ENCODE measurements at places on chromosomes 2 and 18. TPM values are rescaled to one million over a fixed set of nuclear protein-coding genes. Genes with fewer than 3 reads are reported as not detected.

DNA sequence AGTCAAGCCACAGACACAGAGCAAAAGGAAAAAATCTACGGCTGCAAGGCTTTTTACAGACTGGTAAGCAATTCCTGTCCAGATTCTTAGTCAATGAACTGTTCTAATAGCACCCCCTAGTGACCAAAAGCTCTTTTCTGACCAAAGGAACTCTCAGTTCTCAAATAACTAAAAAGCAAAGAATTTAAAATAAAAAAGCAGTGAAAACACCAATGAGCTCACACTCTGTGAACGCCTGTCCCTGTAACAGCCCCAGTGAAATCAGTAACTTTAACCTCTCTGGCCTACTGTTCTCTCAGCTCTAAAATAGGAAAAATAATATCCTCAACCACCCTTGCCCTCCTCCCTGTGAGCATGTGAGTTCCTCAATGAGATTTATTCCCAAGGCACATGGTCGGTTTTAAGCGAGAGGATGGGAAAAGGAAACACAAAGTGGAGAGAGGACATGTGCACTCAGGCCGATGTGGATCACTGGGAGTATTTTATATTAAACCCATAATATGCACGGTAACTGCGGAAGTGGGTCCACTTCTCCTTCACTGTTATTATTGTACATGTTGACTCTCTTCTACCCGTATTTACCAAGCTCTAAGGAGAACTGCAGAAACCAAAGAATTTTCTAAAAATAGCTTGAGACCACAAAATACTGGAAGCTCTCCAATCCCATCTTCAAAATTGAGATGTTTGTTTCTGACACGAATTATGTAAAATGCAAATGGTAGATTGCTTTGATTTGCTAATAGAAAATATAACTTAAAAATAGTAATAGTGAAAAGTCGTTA lies 128.5 kb downstream of the STK39 start:
- no peaks in the 10 kb centered on the region for H3K4me1 ChIP-seq
- no peaks in the 10 kb centered on the region for H3K27me3 ChIP-seq
- no peak overlapping the region for H3K4me3 ChIP-seq
- H3K36me3 ChIP-seq: peaks cover 40% of the 10 kb centered on the region
- no peak for DNase-seq

DNA sequence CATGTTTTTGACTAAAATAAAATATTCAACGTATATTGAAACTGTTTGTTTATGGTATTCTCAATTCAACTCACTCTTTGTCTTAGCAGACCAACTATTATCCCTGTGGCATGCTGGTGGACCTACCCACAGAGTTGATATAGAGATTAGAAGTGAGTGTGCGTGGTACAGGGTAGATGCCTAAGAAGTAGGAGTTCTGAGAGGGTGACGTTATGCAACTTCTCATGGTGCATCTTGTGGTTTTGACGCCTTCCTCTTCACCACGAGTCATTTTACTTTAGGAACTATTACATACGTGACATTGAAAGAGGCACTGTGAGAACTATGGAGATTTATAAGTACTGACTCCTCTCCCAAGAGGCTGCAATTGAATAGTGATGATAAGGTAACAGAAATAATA lies 26.6 kb upstream of the NAPG start:
- H3K27me3 ChIP-seq: no peaks in the 10 kb centered on the region
- H3K4me1 ChIP-seq: no peaks in the 10 kb centered on the region
- H3K27ac ChIP-seq: no peak overlapping the region
- no peak for DNase-seq

GRCh38 chr18:23824669-23825068 lies 135.4 kb downstream of the LAMA3 start:
- H3K4me1 ChIP-seq: peaks cover 15% of the 10 kb centered on the region
- no peak for DNase-seq
- no peaks in the 10 kb centered on the region for H3K36me3 ChIP-seq
- H3K4me3 ChIP-seq: no peak overlapping the region
- no peaks in the 10 kb centered on the region for H3K27me3 ChIP-seq

DNAJC5G gene
- total RNA-seq: not detected

DNA sequence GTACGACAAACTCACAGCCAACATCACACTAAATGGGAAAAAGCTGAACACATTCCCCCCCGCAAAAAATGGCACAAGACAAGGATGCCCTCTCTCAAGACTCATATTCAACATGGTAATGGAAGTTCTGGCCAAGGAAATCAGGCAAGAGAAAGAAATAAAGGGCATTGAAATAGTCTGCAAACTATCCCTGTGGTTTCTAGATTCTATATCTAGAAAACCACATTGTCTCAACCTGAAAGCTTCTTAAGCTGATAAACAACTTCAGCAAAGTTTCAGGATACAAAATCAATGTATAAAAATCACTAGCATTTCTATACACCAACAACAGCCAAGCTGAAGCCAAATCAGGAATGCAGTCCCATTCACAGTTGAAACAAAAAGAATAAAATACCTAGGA lies 294.6 kb upstream of the CYP26B1 start:
- no peak overlapping the region for H3K27ac ChIP-seq
- H3K4me1 ChIP-seq: no peaks in the 10 kb centered on the region
- no peak for DNase-seq

POTEE gene
- total RNA-seq: 0.11 TPM

GRCh38 chr2:197538412-197538811 lies 22.5 kb downstream of the MOB4 start:
- H3K36me3 ChIP-seq: peaks cover 72% of the 10 kb centered on the region
- DNase-seq: no peak
- no peak overlapping the region for H3K4me3 ChIP-seq
- H3K27ac ChIP-seq: no peak overlapping the region

DNA sequence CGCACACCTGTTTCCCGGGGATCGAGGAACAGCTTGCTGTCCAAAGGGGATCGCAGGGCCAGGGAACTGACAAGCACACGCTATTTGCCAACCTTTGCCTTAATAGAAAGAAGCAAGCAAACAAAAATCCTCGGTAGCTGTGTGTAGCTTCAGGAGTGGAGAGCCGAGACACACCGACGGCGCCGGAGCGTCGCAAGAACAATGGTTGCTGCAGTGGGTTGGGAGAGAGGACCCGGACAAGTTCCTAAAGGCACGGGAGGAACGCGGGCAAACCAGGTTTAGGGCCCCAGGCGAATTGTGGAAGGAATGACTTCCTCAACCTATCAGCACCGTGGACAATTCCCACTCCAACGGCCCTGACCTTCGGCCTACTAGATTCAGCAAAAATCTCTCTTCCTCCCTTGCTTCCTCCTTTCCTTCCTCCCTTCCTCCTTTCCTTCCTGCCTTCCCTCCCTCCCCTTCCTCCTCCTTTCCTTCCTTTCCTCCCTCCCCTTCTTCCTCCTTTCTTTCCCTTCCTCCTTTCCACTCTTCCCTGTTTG lies 4.9 kb upstream of the NEUROD1 start:
- H3K27me3 ChIP-seq: peaks cover 59% of the 10 kb centered on the region
- H3K4me3 ChIP-seq: no peak overlapping the region
- peaks cover 47% of the 10 kb centered on the region for H3K4me1 ChIP-seq
- DNase-seq: no peak
- no peak overlapping the region for H3K27ac ChIP-seq

DNA sequence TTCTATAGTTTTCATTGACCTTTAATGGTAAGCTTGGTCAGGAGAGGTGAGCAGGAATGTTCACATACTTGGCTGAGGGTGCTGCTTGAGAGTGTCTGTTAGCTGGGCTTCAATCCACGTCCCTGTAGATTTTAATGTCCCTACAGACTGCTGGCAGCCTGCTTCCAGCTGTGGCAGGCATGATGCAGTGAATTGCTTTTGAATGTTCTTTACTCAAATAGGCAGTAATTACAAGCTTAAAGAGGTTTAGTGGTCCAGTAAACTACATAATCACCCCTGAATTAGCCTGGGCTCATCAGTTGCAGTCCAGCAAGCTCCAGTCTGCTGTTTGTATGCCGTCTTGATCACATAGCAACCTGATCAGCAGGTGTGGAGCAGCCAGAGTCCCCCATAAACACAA lies 102.1 kb downstream of the MEIS1 start:
- no peaks in the 10 kb centered on the region for H3K36me3 ChIP-seq
- no peaks in the 10 kb centered on the region for H3K4me1 ChIP-seq
- no peaks in the 10 kb centered on the region for H3K27me3 ChIP-seq

DNA sequence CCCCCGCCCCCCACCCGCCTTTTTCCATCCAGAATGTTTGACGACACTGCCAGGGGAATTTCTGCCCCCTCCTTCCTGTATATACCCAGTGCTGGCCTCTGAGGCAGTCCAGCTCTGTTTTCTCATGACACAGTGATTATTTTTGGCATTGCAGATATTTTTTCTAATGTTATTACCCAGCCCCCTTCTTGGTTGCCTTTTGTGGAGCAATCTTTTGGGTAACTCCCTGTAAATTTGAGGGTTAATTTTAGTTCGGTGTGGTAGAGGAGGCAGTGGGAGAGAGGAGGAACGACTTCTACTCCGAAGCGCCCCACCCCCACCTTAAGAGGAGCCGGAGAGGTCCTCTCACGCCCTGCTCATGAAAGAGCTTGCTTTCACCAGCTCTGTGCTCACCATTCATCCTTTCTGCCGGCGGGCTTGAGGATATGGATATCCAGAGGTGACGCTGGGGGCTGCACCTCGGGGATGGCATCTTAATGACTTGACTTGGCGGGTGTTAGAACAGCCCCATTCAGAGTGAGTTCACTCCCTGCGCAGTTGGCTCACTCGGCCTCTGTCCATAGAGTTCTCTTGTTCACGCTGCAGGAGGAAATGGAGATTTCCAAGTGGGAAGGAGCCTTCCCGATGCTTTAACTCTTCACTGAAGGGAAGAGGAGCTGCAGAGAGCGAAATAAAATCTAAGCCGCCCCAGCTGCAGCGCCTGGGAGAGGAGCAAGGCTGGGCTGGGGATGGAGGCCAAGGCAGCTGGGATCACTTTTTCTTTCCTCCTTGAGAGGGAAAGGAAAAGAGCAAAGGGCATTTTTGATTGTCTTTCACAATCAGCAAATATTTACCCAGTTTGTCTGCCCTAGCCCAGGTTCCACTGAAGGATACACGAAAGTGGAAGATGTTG lies 38.4 kb downstream of the EPAS1 start:
- no peaks in the 10 kb centered on the region for H3K36me3 ChIP-seq
- no peaks in the 10 kb centered on the region for H3K27me3 ChIP-seq
- peaks cover 13% of the 10 kb centered on the region for H3K4me1 ChIP-seq
- H3K27ac ChIP-seq: no peak overlapping the region
- H3K4me3 ChIP-seq: no peak overlapping the region

- H3K27ac ChIP-seq: no peak overlapping the region
- no peaks in the 10 kb centered on the region for H3K36me3 ChIP-seq
- H3K27me3 ChIP-seq: no peaks in the 10 kb centered on the region
- DNase-seq: no peak
Observed at GRCh38 chr2:214064471-214064870, 346.4 kb upstream of the VWC2L start.

DNA sequence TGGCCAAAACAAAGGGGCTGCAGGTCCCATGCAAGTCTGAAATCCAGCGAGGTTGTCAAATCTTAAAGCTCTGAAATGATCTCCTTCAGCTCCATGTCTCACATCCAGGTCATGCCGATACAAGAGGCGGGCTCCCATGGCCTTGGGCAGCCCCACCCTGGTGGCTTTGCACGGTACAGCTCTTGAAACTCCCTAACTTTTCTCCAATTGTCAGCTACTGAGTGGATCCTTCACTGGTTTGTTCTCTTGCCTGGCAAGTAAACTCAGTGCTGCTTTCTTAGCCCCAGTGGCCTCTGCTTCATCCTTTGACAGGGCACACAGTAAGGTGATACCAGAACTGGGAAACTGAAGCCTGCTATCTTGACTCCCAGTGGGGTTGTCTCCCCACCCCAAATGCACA lies 26.3 kb downstream of the SERPINB13 start:
- no peaks in the 10 kb centered on the region for H3K4me1 ChIP-seq
- no peak overlapping the region for H3K27ac ChIP-seq
- DNase-seq: no peak
- H3K27me3 ChIP-seq: no peaks in the 10 kb centered on the region

DNA sequence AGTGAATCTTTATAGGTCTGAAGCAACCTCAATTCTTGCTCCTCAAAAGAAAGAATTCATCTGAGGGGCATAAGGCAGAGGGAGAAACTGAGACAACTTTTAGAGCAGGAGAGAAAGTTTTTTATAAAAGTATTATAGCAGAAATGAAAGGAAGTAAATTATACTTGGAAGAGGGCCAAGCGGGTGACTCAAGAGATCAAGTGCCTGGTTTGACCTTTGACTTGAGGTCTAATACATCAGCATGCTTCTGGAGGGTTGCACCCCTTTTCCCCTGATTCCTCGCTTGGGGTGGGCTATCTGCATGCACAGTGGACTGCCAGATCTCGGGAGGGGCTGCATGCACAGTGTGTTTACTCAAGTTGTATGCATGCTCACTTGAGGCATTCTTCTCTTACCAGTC lies 268.5 kb upstream of the LRATD1 start:
- no peaks in the 10 kb centered on the region for H3K36me3 ChIP-seq
- H3K27ac ChIP-seq: no peak overlapping the region
- no peak for DNase-seq
- H3K4me1 ChIP-seq: no peaks in the 10 kb centered on the region
- no peak overlapping the region for H3K4me3 ChIP-seq

- no peak for DNase-seq
- H3K27ac ChIP-seq: no peak overlapping the region
- H3K4me1 ChIP-seq: no peaks in the 10 kb centered on the region
- no peaks in the 10 kb centered on the region for H3K36me3 ChIP-seq
- H3K4me3 ChIP-seq: no peak overlapping the region
Observed at GRCh38 chr2:239836021-239836765, 188.9 kb downstream of the NDUFA10 start.

ZNF892 gene
- 1.1 TPM for total RNA-seq

GRCh38 chr2:132978840-132979239 lies 308.8 kb upstream of the LYPD1 start:
- no peaks in the 10 kb centered on the region for H3K36me3 ChIP-seq
- no peaks in the 10 kb centered on the region for H3K4me1 ChIP-seq
- H3K27me3 ChIP-seq: no peaks in the 10 kb centered on the region
- H3K4me3 ChIP-seq: no peak overlapping the region
- no peak overlapping the region for H3K27ac ChIP-seq

DNA sequence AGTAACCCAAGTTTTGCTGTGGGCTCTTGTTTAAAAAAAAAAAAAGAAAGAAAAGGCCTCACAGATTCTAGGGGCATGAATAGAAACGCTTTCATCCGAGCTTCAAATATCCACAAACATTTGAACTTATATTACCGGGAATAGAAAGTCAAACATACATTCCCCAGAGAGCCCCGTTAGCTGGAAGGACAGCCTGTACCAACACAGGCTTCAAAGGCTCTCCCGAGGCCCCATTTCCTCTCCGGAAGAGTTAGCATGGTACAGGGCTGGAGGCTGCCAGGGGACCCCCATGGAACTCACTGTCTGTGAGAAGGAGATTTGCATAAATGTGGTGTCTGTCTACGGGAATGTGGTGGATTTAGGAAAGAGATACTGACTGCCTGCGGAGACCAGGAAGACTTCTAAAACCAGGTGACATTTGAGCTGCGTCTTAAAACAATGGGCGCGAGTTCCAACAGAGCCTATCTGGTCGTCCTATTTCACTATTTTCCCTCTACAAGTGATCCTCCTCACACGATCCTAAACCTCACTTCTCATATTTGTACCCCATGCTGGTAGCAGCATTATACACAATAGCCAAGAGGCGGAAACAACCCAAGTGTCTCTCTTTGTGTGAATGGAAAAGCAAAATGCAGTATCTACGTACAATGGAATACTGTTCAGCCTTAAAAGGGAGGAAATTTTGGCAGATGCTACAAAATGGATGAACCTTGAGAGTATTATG lies 820 bp upstream of the MATN3 start:
- H3K27me3 ChIP-seq: peaks cover 12% of the 10 kb centered on the region
- H3K27ac ChIP-seq: no peak overlapping the region
- no peak for DNase-seq
- no peaks in the 10 kb centered on the region for H3K36me3 ChIP-seq
- H3K4me1 ChIP-seq: peaks cover 14% of the 10 kb centered on the region
- H3K4me3 ChIP-seq: peak overlapping the region; percentile 32
